ENCODE measurements at places on chromosomes 16 and 17.

DNA sequence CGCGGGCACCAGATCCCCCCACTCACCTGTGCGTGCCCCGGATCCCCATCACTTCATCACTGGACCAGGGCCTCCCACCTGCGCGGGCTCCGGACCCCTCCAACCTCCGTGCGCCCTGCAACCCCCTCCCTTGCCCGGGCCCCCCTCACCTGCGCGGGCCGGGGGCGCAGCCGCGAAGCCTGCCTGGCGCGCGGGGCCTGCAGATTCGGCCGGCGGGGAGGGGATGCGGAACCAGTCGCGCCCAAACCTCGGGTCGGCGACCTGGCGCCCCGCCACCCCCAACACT, 202 bp downstream of the CEP131 start:
- DNase-seq: no peak

- no peak for DNase-seq
These were observed 11.0 kb upstream of the C16orf74 start for GRCh38 chr16:85761861-85762260.

DNA sequence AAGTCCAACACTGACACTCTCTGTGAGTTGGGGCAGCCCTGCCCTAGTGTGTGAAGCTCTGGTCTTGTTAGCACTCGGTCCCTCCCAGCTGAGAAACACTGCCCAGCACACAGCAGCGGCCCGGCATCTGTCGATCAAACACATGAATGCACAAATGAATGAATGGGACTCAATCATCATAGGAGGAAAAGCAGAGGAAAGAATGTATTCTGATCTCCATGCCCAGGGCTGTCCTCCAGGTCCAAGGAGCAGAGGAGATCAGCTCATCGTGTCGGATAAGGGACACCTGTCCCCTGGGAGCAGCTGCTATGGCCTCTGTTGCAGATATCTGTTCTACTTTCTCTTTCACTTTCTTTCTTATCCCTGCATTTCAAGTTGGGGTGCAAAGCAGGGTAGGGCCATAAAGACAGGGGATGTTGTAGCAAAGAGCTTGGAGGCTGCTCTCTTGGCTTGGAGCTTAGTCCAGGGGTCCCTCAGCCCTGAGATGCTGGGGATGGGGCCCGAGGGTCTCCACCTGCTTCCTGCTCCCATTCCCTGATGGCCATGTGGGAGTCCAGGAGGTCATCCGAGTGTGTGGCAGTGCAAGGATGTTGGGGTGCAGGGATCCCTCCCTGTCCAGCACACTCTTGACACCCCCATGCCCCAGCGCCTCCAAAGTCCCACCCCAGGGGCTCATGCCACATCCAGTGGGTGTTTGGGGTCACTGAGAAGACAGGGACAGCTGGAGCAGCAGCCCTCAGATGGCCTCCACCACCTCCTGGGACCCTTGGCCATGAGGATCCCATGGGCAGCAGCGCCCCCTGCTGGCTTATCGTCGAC, 88.2 kb downstream of the IRF8 start:
- DNase-seq: no peak

DNA sequence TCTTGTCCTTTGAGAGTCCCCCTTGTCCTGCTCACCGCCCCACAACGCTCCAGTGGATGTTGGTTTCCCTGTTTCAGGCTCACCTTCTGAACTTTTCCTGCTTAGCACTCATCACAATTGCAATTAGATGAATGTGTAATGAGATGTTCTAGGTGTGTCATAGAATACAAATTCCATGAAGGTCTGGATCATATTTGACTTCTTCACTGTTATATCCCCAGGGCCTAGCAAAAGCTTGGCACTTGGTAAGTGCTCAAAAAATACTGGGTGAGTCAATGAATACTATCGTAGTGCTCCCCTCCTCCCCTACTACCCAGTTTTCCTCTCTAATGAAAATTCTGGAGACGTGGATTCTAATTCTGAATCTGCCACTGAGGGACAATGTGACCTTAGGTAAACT, 33.1 kb downstream of the DNAH3 start:
- DNase-seq: no peak

DNA sequence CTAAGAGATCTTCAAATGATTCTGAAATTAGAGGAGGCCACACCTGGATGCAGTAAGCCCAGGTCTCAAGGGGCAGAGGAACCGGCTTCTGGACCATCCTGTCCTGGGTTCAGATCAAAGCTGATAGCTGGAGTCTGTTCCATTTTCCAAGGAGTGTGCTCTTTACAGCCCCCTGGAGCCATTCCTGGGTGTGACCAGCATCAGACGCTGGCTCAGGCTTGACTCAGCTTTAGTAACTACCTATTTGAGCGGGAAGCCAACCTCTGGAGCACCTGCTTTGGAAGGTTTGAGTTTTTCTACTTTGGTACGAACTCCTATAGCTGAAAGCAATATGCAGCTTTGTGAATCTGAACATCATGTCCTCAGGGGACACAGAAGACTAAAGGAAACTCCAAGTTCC, 12.9 kb upstream of the BBS2 start:
- no peak for DNase-seq

DNA sequence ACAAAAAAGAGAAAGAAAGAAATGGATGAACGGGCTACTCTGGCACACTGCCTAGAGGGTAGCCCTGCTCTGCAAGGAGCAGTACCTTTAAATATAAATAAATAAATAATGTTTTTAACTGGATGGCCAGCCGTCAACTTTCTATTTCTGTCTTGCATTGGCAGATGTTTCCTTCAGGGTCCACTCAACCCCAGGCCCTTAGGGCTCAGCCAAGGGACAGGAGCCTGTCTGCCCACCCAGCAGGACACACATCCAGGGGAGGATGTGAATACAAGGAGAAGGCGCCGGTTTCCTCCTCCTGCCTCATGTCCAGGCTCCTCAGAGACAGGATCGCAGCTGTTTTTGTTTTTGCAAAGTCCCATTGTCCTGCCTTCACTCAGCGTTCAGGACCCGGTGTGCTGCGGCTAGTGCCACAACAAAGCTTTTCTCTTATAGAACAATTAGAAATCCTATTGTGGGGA, 22.6 kb downstream of the TTYH2 start:
- DNase-seq: no peak

GRCh38 chr16:71666928-71667707, 41.1 kb downstream of the MARVELD3 start:
- DNase-seq: no peak

DNA sequence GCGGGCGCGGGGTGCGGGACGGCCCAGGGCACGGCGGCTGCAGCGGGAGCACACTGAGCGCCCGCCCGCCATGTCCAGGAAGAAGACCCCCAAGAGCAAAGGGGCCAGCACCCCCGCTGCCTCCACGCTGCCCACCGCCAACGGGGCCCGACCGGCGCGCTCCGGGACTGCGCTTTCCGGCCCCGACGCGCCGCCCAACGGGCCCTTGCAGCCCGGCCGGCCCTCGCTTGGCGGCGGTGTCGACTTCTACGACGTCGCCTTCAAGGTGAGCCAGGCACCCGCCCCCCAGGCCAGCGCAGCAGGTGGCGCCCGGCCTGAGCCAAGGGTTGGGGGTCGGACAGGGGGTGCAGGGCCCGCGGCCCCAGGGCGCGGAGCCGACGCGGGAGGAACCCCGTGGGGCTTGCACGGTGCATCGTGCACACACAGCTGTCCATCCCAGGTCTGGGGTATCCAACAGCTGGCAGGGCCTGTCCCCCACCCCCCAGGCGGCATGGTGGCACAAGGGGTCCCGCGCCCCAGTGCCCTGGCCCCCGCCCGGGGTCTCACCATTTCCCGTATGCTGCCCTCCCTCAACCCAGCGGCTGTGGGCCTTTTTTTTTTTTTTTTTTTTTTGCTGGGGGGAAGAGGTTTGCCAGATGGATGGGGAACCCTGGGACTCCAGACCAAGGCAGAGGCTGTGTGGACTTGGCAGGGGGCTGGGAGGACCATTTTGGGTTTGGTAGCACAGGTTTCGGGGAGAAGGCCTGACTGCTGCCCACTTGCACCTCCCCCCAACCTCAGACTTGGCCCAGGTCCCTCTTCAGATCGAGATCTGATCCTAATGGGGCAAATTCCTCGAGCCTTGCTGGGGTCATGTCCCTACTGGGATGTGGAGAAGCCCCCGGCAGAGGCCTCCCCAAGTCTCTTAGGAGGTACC, 547 bp downstream of the RAB26 start:
- no peak for DNase-seq

DNA sequence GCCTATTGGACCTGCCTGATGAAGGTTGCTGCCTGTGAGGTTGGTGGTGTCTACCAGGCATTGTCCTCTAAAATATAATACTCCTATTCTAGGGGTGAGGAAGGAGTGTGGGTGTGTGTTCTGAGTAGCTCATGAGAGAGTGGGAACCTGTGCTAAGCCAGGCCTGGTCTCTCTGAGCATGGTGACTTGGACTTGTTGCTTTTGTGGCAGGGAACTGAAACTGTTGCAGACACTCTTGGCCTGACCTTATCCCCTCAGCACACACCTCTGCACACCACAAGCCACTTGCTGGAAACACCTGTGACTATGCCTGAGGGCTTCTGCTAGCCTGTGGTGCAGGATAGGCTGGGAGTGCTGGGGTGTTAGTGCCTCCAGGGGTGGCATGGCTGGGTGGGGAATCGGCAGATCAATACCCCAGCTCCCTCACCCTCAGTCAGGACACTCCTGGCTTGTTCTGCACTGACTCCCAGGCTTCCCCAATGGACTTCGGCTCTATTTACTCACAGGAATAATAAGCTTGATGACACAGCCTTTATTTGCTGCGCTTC, 29.9 kb downstream of the PLCG2 start:
- peak; percentile 19 for DNase-seq

GRCh38 chr16:3234543-3234856, 458 bp downstream of the ZNF200 start:
- no peak for DNase-seq

DNA sequence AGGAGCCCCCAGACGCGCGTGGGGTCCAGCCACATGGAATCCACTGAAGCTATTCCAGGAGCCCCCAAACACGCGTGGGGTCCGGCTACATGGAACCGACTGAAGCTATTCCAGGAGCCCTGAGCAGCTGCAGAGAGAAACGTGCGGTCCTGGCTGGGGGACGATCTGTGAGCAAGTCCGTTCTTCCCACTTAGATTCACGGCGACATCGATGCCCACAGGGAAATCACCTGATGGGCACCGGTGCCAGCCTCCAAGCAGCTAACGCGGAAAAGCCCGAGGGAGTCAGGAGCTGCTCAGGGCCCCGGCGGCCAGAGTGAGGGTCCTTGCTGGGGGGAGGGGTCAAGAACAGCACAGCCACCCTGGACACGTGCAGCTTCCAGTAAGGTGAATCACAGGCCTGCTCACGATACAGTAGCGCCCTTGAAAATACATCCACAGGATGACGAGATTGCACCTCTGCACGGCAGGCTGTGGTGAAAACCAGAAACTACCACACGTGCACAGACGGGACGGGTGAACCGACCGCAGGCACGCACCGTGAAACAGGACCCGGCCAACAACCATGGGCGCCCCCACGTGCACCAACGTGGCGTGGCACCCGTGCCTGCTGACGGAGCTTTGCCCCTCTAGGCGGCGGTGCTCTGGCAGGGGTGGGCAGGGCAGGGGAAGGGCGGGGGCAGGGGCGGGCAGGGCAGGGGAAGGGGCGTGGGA, 77.7 kb upstream of the GNG13 start:
- DNase-seq: no peak

- no peak for DNase-seq
These were observed 62.3 kb downstream of the WSB1 start for GRCh38 chr17:27356091-27356705.

- no peak for DNase-seq
These were observed 71.6 kb downstream of the CHD9 start for GRCh38 chr16:53126390-53126789.

DNA sequence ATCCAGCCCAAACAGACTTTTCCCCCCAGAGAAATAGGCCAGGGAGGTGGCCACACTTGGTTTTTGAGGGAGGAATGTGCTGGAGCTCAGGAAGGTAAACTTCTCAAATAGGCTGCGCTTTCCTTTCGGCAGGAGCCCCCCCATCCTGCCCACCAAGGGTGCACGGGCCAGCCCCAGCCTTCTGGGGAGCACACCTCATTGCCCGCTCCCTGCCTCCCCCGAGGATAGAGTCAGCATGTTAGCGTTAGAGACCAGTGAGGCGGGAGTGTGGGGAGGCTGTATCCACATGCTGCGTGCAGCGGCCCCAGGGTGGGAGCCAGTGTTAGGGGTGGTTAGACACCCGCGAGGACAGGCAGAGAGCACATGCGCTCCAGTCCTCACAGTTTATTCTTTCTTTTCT, 42.3 kb downstream of the PIPOX start:
- DNase-seq: no peak

- no peak for DNase-seq
These were observed 665.9 kb upstream of the SALL1 start for GRCh38 chr16:51816929-51817328.

DNA sequence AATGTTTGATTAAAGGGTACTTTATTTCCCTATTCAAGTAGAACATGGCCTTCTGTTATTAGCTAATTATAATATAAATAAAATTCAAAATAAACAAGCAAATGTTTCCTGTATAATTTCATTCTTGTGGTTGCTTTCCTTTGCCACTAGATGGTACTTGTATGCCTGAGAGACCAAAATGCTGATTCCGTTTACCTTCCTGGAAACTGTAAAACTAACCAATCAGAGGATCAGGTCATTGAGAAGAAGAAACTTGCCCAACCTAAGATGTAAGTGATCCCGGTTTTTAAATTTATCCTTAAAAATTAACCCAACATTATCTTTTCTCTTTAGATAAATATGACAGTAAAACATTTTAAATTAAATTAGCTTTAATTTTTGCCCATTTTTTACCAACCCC, 8.1 kb upstream of the ABCA5 start:
- DNase-seq: no peak

DNA sequence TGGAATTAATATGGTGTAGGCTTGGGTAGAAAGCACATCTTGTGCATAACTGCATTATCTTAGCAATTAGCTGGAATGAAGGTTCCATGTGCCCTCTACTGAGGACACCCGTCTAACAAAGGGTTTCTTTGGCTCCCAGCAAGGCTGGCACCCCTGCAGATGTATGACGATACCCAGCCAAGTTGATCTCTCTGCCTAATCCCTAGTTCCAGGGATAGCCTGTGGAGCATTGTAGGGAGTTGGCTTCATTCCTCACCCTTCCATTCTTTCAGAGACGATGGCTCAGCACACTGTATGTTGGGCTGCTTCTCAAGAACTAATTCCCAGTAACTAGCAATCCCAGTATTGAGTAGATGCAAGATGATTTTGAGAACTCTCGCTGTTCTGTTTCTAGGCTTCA, 182.5 kb downstream of the SNX29 start:
- no peak for DNase-seq

GRCh38 chr16:26740771-26741170, 326.0 kb upstream of the C16orf82 start:
- DNase-seq: no peak
